Foreskin keratinocyte (primary cell): ENCODE measurements at places on chromosomes 5 and 9. TPM values are rescaled to one million over a fixed set of nuclear protein-coding genes. Genes with fewer than 3 reads are reported as not detected.

DNA sequence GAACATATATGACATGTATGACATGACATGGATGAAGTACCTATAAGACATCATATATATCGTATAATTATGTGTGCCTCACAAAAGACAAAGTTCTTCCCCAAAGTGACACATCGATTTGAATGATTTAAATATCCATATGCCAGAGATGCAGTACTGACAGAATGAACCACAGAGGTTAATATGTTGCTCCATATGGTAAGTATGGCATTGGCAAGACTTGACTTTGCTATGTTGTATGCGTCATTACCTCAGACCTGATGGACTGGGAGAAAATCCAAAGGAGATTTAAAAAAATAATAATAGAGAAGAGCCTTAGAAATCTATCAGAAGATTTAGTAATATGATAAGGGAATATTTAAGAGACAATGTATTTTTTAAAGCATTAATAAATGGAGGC, 263.2 kb downstream of the PJA2 start:
- DNase-seq = no peak

C5orf58 gene
- total RNA-seq = not detected in 2 replicates

OBP2B gene
- not detected in 2 replicates for total RNA-seq

CAAP1 gene
- 13.5 and 14.6 TPM in 2 replicates for total RNA-seq

TNFSF8 gene
- total RNA-seq = not detected in 2 replicates

SLC34A1 gene
- total RNA-seq = not detected in 2 replicates
